ENCODE measurements at places on chromosomes 7 and 10.

DNA sequence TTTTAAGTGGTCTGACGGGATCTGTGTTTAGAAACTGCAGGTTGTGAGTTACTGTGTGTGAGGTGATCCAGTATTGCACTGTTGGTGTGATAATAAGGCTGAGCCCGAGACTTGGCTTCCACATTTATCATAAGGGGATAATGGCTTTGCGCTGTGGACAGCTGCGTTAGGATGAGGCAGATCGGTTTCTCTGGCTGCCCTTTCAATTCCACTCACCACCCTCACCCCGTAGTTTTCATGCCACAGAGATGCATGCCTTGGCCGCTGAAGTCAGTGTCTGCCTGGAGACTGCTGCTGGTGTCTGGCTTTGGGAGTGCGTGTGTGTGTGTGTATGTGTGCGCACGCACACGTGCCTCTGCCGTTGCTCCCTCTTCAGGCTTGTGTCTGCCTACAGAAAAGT is 273.0 kb downstream of the CCDC3 start:
- no peak for DNase-seq

- no peak for DNase-seq
Measured at GRCh38 chr7:80334908-80335307, 177.0 kb downstream of the GNAT3 start.

DNA sequence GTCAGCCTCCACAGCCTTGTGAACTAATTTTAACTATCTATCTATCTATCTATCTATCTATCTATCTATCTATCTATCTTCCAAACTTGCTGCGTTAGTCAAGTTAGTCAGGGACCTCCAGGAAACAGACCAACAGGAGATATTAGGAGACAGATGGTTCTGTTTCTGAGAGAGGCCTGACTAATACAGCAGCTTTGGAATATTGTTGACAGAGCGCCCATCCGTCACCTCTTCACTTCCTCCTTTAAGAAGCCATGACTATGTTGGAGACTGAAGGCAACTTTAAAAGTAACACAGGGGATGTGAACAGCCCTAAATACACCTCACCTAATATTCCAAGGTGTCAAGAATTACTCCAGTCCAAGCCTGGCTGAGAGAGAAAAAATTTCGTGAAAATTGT is 280.9 kb upstream of the IGFBP3 start:
- no peak for DNase-seq

- no peak for DNase-seq
Measured at GRCh38 chr10:92918603-92919002, 70.3 kb downstream of the EXOC6 start.

DNA sequence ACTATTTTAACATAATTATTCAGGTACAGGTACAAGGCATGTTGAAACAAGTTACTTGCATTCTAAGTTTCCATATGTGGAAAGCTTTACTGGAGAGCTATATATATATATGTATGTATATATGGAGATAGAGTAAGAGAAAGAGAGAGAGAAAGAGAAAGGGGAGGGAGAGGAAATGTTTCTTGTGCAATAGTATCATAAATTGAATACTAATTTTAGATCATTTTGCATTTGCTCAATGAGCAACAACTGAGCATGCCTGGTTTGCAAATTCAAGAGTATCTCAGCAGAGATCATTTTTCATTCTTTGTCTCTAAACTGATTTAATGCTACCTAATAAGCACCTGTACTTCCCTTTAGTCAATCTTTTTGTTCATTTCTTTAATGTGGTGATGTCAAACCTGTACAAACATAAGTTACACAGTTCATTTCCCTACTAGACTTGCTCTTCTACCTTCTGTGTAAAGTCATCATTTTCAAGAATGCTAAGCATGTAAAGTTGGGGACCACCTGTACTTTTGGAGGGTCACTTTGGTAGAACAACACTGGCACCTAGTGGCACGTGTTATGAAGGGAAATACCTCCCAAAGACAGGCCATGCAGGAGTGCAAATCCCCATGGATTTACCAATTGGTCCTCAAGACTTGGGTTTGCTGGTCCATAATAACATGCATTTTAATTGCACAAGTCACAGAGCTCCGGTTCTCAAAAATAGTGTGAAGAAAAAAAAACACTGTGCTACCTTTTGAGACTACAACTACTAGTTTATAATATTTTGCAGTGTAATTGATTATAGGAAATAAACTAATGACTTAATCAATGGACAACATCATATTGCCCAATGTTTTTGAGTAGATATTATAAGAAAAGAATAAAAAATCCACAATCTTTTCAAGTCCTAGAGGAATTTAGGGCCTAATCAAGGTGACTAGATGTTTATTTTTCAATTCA is 431.2 kb upstream of the IGFBP3 start:
- no peak for DNase-seq

DNA sequence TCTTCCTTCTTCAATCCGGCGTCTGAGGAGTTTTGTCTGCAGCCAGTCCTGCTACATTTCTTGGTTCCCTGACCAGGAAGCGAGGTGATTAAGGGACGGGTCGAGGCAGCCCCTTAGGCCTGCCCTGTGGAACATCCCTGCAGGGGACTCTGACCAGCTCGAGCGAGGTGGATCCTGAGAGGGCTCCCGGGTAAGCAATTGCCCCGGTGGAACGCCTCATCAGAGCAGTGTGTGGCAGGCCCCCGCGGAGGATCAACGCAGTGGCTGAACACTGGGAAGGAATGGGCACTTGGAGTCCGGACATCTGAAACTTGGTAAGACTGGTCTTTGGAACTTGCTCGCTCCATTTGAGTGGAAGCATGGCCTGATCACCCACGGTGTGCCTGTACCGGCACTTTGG is 121.0 kb downstream of the CUL2 start:
- no peak for DNase-seq

DNA sequence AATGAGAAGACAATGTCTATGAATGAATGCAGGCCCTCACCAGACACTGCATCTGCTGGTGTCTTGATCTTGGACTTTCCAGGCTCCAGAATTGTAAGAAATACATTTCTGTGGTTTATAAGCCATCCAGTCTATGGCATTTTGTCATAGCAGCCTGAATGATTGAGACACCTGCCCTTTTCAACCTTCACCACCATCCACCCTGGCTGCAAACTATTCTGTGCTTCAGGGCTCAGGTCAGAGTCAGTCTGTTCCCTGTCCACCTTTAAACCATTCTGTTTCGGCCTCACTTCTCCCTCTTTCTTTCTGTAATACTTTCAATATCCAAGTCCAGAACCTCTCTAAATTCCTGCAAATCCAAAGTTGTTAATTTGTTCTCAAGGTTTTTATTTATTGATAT is 15.9 kb upstream of the CDK13 start:
- DNase-seq, result no peak

GRCh38 chr7:82080254-82080927 is 310.5 kb upstream of the HGF start:
- no peak for DNase-seq

DNA sequence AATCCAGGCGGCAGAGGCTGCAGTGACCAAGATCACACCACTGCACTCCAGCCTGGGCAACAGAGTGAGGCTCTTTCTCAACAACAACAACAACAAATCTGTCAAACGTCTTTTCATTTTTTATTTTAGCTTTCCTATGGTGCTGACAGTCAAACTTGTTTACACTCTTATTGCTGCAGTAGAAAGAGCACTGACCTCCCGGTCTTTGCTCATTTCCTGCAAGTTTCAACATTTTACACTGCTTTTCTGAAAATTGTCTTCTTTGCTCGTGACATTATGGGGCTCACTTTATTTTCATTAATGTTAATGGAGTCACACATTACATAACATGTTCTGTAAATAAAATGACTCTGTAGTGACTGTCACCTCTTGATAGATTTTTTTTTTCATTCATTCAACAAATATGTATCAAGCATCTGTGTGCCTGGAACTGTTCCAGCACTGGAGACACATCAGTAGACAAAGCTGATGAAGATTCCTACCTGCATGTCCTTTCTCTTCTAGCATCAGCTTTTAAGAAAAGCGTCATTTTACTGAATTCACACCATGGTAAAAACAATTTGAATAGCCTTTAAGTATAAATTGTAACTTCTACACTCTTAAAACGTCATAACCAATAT is 277.3 kb downstream of the CELF2 start:
- no peak for DNase-seq

- no peak for DNase-seq
Measured at GRCh38 chr7:18893156-18893555, 224.3 kb downstream of the TWIST1 start.

DNA sequence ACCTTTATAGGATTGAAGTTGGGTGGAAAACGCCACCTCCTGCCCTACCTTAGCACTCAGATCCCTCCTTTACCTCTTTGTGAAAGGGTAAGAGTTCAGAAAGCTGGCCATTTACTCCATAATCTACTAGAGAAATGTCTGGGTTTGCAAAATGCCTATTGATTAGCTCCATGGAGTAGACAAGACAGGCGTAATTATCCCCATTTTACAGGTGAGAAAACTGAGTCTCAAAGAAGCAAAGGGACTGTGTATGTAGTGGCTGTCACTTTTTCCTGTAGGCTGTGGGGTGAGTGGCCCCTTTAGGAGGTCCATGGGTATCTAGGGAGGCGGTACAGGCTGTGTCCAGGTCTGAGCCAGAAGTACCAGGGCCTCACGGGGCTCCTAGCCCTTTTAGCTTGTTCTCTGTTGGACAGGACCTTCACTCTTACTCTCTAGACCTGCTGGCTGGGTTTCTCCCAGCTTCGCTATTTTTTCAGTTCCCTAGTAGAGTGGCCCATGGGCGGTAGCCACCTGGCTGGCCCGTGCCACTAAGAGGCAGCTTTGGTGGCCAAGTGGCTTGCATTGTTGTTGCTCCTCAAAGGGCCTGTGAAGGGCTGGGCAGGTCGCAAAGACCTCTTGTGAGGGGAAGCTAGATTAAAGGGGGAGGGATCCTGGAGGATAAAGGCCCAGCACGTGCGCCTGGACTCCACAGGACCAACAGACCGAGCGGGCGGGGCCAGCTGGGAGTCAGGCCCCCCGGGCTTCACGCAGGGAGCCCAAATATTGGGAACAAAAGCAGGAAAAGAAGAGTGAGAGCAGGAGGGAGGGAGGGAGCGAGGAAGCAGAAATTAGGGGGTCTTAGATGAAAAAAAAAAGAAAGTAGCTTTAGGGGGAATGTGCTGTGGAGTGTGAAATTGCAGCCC is 4.7 kb upstream of the PAX2 start:
- no peak for DNase-seq

GRCh38 chr7:833601-834258 is 1.5 kb downstream of the SUN1 start:
- DNase-seq, result no peak

GRCh38 chr10:51629934-51630639 is 69.3 kb downstream of the CSTF2T start:
- DNase-seq, result no peak

DNA sequence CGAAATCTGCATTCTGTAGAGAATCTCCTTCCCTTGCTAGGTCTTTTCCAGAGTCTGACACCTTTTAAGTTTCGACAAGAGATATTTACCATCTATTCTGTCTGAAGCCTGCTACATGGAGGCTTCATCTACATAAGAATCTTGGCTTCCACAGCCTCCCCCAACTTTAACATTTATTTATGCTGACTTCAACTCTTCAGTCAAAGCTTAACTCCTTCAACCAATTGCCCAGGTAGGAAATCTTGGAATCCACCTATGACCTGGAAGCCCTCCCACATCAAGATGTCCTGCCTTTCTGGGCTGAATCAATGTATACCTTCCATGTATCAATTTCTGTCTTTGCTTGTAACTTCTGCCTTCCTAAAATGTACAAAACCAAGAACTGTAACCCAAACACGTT is 54.7 kb downstream of the MINPP1 start:
- no peak for DNase-seq

- no peak for DNase-seq
Measured at GRCh38 chr7:3294432-3295100, 6.5 kb upstream of the SDK1 start.

- DNase-seq, result no peak
Measured at GRCh38 chr10:99084161-99084560, 151.5 kb downstream of the HPSE2 start.

- no peak for DNase-seq
Measured at GRCh38 chr10:61110188-61110844, 166.3 kb upstream of the RHOBTB1 start.

DNA sequence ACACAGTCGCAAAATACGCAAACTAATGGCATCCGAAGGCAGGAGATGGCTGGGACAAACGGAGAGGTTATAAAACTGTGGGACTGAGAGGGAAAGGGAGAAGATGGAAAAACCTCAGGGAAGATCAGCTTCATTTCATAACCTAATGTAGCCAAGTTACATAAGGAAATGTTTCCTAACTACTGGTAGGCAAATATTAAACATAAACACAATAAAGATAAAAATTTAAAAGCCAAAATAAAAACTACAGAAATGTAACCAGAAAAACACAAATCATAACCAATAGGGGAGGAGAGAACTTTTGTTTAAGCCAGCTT is 13.1 kb upstream of the MNX1 start:
- no peak for DNase-seq

GRCh38 chr7:37283716-37284115 is 164.9 kb downstream of the ELMO1 start:
- no peak for DNase-seq

- no peak for DNase-seq
Measured at GRCh38 chr7:105600720-105601550, 19.6 kb upstream of the EFCAB10 start.

All from GM18507 (cell line).